ENCODE measurements at places on chromosomes 13 and 19.

- DNase-seq, result no peak
Measured at GRCh38 chr13:73335210-73335609, 276.4 kb downstream of the KLF5 start.

DNA sequence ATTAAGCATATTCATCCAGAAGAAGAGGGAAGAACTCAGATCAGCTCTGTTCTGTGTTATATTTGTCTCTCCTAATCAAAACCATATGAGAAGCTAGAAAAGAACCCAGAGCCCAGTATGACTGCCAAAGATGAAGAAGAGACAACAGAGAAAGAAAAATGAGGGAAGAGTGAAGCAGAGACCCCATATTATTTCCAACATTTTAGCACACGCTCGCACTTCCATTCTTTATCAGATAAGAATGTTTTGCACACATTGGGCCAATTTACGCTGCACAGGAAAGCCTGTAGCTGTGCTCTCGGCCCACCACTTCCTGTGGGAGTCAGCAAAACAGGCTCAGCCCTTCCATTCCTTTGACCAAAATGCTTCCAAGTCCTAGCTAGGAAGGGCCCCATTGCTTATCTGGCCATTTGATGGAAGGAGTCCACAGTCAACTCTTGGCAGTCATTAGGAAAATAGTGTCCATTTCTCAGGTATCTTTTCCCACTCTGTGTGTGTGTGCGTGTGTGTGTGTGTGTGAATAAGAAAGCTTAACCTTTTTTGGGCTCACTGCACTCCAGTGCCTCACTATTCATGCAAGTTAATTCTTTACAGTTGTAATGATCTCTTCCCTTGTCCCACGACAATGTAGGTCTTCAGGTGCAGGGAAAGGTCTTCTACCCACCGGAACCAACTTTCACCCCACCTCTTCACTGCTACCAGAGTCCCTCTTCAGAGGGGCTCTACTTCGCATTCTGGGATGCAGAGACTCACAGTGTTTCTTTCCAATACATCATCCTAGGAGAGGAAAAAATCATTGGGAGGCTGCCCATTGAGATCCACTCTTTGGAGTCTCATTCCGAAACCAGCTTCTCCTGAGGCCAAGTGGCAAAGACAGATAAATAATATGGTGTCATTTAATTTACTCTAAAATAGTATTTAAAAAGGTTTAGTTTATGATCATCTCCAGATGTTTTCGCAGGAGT, 237.5 kb downstream of the COG6 start:
- DNase-seq, result peak; percentile 5

DNA sequence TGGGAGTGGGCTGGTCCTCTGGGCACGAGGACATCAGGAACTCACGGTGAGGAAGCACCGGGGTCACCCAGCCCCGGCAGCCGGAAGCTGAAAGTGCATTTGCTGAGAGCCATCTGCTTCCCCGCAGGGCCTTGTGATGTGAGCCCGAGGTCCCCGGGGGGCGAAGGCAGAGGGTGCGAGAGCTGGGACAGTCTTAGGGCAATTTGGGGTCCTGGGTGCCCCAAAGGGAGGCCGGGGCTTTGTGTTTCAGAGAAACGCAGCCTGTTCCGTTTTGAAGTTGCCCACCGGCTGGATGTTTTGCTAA, 4.8 kb downstream of the F2RL3 start:
- DNase-seq, result no peak

DNA sequence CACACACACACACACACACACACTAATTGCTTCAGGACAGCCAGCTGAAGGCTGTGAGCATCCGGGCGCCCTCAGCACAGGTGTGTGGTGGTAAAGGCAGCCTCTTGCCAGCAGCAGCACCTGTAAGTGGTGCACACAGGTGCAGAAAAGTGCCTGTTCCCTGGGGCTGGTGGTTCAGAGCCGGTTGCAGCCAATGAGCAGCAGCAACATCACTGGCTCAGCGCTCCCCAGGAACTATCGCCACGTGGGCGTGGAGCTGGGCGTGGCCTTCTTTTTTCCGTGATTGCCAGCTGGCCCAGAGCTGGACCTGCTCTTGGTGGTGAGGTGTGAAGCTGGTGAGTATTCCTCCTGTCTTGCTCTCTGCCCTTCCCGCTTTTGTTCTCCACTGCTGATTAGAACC, at the start of gene NLRP5:
TSS of gene NLRP5 (plus strand) at position 289 of the 400 bp plus-strand sequence.
- DNase-seq, result no peak

DNA sequence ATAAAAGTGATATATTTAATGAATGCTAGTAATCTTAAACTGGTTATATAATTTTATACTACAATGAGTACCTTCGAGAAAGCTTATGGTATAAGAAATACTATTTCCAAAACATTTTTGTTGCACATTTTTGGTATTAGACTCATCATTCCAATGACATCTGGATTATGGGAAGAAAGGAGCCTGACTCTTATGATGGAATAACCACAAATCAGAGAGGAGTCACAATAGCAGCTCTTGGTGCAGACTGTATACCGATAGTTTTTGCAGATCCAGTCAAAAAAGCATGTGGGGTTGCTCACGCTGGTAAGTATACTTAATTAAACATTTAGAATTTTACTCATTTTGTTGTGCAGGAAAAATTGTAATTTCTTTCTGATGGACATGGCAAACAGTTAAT, 3.9 kb downstream of the LACC1 start:
- no peak for DNase-seq

GRCh38 chr13:98097749-98098148, 45.1 kb upstream of the FARP1 start:
- DNase-seq, result no peak

DNA sequence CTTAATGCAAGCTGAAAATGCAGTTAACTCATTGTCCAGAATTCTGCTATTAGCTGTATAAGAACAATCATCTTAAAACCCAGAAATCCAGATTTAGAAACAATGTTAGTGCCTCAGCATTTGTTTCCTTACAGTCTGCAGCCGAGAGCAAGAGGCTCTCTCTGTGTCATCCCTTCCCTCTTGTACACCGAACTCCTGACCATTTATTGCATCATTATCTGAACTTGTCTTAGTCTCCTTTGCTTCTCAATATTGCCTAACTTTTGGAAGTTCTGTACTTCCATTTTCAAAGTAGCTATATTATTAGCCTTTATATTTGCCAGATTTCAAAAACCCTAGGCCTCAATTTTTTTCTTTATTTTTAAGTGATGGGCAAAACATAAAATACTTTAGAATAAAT, 27.1 kb downstream of the RNASEH2B start:
- DNase-seq, result no peak

- DNase-seq, result no peak
Measured at GRCh38 chr19:32442650-32443049, 37.1 kb downstream of the DPY19L3 start.

Measured in stimulated activated CD4-positive, alpha-beta T cell treated with anti-CD3 and anti-CD28 coated beads, Interleukin-4, amount 100 ng/mL, for 4 hours (primary cell).